AG08396 (cell line): ENCODE measurements at places on chromosomes 1 and 21.

DNA sequence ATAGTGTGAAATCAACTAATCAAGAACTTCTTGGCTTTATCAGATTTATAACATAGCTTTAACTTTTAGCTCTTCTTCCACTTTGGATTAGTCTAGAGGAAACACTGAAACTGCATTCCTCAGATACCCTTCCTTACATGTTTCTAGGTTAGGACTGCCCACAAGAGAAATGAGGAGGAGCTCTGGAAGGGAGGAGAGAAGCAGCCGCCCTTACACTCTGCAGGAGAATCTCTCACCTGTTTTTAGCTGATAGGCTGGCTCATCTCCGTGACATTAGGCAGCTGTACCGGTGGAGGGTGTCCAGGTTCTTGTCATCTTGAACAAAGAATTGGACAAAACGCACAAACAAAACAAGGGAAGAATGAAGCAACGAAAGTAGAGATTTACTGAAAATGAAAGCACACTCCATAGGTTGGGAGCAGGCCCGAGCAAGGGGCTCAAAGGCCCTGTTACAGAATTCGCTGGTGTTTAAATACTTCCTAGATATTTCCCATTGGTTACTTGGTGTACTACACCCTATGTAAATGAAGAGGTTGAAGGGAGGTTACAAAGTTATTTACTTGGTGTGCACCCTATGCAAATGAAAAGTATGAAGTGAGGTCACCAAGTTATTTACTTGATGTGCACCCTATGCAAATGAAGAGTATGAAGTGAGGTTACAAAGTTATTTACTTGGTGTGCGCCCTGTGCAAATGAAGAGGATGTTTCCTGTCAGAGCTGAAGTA, 524.9 kb upstream of the CHRM3 start:
- no peak for DNase-seq

GRCh38 chr1:201127755-201128455, 921 bp upstream of the ASCL5 start:
- peak; percentile 42 for DNase-seq

DNA sequence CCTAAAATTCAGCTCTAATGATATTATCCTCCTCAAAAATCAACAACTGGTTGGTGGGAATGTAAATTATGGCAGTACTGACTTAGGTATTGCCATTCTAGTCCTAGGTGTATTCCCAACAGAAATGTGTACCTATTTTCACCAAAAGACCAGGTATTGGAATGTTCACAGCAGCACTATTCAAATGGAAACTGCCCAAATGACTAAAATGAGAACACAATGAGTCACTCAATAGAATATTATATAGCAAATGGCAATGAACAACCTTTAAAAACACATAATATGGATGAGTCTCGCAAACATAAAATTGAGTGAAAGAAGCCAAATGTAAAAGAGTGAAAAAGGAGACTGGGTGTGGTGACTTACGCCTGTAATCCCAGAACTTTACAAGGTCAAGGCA, 44.9 kb downstream of the GADD45A start:
- no peak for DNase-seq

DNA sequence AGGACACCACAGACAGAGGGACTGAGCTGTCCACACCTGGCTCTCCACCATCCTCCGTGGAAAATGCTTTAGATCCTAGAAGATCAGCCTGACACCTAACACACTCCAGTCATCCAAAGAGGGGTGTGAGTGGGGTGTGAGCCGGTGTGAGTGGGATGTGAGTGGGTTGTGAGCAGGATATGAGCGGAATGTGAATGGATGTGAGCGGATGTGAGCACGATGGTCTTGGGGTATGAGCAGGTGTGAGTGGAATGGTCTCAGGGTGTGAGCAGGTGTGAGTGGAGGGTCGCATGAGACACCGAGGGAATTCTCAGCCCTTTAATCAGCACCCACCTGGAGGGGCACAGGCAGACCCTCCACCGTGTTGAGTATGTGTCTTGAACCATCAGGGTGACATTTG, 851 bp downstream of the TCP10L start:
- no peak for DNase-seq

DNA sequence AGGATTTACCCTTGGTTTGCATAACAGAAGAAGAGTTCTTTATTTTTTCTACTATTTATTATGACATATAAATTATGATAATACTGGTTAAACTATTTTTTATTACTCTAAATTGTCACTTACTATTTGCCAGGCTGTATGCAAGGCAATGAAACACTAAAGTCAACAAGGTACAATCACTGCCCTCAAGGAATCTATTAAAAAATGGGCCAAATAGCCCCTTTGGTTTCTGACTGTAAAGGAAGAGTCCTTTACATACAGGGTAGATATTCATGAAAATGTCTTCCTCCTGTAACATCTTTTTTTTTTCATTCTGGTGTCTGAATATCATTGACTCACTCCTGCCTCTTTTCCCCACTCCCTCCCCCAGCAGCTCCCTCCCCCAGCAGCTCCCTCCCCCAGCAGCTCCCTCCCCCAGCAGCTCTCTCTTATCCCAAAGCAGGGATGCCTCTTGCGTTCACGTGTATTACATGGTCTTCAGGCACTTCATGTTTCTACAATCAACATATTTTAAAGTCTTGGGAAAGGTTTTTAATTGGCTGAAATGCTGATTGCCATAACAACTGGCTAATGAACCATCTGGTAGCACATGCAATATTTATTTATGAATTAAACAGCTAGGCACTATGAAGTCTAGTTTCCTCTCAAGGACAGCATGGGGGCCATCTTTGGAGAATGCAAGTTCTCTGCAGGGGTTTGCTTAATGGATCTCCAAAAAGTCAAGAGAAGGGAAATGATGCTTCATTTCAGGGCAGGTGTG, 400.4 kb upstream of the PLXNA2 start:
- no peak for DNase-seq

- peak; percentile 39 for DNase-seq
Observed at GRCh38 chr1:150150133-150151021, 661 bp downstream of the PLEKHO1 start.

GRCh38 chr1:2258996-2259395, 30.9 kb downstream of the SKI start:
- no peak for DNase-seq

DNA sequence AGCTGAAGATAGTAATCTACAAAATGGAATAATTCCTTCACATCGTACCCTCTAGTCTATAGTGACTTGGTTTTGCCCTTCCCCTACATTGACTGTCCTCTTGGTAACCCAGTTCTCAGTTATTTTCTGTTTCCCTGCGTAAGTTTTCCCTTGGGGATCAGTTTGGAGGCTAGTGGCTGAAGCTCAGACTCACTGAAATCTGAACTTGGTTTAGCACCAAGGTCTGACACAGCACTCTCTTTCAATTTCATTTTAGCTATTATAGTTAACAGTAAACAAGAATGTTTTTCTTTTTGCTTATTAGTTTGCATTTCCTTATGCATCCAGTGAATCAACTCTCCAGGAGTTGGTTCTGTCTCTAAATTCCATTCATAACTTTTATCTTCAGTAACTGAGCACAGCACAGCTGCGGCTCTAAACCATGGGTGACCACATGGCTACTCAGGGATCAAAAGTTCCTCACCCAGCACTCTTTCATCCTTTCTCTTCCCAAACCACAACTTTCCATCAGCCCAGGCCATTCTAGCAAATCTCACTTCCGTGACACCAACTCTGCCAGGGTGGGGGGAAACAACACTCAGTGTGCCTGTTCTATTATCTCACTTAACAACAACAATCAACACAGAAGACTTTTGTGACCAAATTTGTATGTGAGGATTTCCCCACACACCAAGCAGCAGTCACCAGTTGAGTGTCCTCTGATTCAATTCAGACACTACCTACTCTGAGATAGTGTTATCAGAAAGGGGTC, 17.6 kb upstream of the IFI6 start:
- DNase-seq = peak; percentile 62

DNA sequence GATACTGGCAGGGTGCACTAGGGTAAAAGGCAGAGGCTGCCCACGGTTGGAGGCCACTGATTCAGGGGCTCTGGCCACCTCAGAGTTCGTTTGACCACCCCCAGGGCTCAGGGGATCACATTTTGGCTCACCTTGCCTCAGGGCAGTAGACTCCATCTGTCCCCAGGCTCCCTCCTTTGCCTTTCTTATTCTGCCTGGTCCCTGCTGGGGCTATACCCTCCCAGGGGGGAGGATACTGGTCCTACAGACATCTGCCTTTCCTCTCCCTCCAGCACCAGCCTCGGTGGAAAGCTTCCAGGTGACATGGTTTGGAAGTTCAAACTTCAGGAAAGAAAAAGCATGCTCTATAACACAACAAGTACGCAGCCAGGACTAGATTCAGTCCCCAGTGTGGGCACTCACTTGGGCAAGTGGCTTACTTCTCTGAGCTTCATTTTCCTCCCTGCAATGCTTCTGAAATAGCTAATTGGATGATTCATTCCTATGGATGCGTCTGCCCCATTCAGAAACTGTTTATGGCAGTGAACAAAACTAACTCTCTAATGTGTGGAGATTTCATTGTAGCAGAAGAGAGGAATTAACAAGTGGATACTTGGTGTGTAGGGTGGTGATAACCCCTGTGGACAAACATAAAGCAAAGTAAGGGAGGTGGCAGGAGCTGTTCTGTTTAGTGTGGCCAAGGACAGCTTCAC, 154.8 kb downstream of the TRABD2B start:
- no peak for DNase-seq

DNA sequence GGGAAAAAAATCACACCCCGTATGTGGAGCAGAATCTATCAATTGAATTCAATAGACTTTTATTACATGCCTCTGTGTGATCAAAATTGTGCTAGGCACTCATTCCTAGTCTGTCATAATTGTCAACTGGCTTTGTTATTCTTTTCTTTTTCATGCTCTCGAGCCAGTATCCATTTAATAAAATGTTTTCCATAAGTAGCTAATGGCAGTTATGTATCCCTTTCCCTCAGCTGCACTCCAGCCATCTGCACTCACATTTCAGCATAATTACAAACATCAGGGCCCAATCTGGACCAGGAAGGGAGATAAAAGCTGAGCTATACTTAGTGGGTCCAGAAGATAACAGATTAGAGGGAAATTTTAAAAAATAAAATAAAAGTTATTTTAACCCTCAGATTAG, 15.9 kb downstream of the RGS5 start:
- no peak for DNase-seq

DNA sequence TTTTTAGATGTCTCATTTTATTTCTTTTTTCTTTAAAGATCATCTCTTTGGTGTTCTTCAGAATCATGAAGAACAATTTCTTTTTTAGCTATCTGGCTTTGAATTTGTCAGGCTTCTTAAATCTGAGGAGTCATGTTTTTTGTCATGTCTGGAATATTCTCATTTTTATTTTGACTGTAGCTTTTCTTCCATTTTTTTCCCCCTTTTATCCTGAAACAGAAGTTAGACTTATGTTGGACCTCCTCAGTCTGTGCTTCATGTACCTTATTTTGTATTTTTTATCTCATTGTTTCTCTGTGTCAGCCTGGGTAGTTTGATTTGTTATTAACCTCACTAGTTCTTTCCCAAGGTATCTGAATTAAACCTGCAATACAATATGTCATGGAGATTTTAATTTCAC, 319.2 kb upstream of the ADGRL4 start:
- DNase-seq = no peak

DNA sequence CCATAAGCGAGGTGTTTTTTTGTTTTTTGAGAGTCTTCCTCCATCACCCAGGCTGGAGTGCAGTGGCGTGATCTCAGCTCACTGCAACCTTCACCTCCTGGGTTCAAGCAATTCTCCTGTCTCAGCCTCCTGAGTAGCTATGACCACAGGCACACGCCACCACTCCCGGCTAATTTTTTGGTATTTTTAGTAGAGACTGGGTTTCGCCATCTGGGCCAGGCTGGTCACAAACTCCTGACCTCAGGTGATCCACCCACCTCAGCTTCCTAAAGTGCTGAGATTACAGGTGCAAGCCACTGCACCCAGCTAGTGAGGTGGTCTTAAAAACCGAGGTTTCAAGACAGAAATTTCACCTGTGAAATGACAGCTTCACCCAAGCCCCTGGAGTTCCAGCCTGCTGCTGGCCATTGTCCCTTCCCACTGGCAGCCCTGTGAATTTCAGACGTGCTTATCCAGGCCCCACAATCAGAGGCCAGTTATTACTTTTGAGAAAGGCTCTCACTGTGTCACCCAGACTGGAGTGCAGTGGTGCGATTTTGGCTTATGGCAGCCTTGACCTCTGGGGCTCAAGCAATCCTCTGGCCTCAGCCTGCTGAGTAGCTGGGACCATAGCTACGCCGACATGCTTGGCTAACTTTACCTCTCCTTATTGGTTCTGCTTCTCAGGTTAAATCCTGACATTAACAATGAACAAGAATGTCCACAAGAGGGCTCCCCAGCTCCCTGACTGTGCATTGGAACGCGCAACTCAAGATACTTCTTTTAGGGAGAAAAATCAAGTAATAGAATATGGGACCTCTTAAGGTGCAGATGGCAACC, 19.4 kb downstream of the ENO1 start:
- peak; percentile 39 for DNase-seq

DNA sequence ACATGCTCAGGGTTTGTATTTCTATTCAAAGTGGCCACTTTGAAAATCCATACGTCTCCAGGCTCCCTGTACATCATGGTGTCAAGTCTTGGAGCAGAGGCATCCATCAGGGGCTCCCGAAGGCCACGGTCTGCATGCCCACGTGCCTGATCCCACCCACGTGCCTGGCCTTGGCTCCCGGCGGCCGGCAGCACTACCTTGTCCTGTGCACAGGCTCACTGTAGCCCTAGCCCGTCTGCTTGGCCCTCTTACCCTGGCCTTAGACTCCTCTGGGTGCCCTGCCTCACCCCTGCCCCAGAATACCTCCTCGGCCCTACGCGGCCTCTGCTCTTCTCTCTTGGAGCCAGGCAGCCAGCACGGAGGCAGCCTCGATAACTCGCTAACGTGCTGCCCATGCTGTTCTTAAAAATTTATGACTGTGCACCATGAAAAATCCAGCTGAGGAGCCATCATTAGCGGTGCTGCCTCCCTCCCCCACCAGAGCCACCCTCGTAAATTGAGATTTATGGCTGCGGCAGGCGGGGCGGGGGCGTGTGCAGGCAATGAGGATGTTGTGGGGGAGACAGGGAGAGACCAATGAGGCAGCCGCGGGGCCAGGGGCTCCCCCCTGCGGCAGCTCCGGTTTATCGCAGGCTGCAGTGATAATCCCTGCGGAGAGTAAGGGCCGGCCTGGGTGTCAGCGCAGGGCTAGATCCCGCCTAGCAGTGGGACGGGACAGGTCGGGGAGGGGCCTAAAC, 24.6 kb downstream of the DMAP1 start:
- DNase-seq = peak; percentile 56
